Stimulated activated CD8-positive, alpha-beta memory T cell treated with anti-CD3 and anti-CD28 coated beads, Interleukin-15, amount 100 ng/mL, for 24 hours (primary cell): ENCODE measurements at places on chromosomes 2 and 18.

DNA sequence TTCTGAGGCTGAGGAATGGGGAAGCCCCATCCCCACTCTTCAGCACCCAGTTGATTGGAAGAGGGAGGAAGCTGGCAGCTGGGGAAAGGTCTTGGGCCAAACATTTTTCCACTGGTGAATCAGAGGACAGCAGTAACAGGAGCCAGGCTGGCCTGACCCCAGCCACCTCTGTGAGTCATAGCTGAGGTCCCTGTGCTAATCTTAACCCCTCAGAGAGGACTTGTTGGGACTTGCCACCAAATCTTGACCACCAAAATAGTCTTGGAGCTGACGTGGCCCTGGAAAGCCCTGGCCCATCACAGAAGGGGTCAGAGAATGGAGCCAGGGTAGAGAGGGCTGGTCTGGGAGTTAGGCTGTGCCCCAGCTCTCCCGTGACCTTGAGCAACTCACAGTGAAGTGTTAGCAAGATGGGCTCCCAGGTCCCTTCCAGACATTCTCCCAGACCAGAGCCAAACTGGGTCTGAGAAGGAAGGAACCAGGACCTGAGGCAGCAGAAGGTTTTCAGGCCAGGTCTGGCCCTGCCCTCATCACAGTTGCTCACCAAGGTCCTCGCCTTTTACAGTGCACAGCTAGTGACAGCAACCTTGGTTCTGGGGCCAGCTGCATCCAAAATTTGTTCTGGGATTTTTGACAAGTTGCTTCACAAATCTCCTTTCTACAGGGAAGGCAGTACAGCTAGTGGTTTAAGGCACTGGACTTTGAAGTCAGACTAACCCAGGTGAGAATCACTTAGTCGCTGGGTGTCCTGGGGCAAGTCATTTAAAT lies 266.6 kb downstream of the CYP26B1 start:
- no peak for DNase-seq

DNA sequence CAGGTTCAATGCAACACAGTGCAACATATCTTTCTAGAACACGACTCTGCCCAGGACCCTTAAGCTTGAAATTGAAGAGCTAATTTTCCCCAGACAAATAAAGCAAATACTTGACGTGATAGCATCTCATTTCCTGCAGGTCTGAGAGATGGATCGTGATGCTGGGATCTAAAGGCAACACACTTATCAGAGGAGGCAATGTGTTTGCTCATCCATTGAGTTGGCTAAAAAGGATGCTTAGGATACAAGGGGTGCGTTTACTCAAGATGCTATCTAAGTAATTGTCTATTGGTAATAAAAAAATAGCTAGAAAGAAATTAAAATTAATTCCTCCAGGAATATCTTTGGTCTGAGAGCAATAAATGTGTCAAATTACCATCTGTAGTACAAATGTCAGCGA lies 129.0 kb downstream of the SOCS6 start:
- no peak for DNase-seq

- DNase-seq: no peak
Measured at GRCh38 chr18:29174891-29175290, 998.0 kb upstream of the CDH2 start.

- no peak for DNase-seq
Measured at GRCh38 chr18:70994116-70994515, 705.3 kb downstream of the SOCS6 start.

GRCh38 chr2:170162271-170162632 lies 15.7 kb upstream of the MYO3B start:
- DNase-seq: no peak

GRCh38 chr18:48566589-48566988 lies 27.8 kb downstream of the CTIF start:
- no peak for DNase-seq

DNA sequence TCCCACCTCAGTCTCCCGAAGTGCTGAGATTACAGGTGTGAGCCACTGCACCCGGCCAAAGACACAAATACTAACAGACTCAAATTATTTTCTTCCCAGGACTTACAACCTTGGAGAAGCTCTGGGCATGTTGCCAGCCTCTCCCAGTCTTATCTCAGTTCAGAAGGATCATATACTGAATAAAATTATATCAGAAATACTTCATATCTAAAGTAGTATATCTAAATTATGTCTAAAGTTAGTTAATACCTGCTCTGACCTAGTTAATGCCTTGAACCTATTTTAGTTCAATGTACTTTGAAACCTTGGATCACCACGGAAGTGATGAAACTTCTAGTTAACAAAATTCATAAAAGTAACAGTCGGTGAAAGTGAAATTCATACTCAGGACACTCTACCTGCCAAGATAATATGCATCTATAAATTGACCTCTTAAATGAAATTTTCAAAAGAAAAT lies 34.4 kb upstream of the CYBRD1 start:
- DNase-seq: no peak

- DNase-seq: no peak
Measured at GRCh38 chr2:235670974-235671787, 177.3 kb downstream of the AGAP1 start.

- no peak for DNase-seq
Measured at GRCh38 chr2:46284260-46284659, 12.9 kb upstream of the EPAS1 start.

- DNase-seq: no peak
Measured at GRCh38 chr2:71006955-71007799, 12.5 kb upstream of the TEX261 start.

DNA sequence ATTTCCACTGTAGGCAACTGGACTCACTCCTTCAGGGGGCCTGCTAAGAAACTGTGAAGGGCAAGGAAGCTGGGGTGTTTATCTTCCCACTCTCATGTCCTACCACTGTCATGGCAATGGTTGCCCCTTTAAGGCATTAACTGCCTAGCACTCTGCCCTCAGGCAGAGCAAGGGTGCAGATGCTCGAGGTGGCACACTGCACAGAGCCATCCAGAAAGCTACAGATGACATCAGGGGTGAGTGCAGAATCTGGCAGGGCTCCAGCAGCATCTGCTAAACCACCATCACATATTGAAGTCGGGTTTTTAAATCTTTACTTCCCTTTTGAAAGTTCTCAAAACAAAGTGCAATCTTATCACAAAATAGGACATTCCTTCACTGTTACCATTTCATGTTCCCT lies 75.4 kb downstream of the RAPGEF4 start:
- no peak for DNase-seq

DNA sequence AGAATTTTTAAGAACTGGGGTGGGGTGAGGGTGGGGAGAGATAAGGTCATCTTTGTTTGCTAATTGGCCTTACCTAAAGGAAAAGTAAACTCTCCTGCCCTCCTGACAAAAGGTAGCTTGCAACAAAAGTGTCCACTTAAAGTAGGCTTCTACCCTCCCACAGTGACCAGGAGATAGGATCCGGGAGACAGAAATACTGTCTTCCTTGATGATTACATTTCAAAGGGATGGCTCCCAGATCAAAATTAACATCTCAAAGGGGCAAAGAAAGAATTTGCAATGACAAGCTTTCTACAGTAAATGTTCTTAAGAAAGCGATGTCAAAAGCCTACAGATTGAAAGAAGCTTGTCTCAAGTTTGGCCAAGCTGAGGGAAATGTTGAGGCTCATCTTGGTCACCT lies 775.3 kb downstream of the CPS1 start:
- no peak for DNase-seq

DNA sequence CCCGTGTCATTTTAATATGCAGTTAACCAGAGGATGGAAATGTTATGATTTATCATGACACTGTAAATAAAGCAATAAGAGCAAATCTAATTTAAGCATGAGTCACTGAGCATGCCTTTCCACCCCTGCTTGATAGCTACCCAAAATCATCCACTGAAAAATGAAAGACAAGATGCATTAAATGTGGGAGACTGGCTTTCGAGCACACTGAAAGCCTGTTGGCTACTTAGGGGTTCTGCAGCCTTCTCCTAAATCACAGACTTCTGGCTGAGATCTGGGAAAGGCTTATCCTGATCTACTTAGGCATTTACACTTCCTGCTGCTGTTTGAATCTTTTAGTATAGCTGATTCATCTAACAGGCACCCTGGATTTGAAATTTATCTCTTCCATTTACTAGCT lies 778.3 kb upstream of the CDH7 start:
- no peak for DNase-seq

DNA sequence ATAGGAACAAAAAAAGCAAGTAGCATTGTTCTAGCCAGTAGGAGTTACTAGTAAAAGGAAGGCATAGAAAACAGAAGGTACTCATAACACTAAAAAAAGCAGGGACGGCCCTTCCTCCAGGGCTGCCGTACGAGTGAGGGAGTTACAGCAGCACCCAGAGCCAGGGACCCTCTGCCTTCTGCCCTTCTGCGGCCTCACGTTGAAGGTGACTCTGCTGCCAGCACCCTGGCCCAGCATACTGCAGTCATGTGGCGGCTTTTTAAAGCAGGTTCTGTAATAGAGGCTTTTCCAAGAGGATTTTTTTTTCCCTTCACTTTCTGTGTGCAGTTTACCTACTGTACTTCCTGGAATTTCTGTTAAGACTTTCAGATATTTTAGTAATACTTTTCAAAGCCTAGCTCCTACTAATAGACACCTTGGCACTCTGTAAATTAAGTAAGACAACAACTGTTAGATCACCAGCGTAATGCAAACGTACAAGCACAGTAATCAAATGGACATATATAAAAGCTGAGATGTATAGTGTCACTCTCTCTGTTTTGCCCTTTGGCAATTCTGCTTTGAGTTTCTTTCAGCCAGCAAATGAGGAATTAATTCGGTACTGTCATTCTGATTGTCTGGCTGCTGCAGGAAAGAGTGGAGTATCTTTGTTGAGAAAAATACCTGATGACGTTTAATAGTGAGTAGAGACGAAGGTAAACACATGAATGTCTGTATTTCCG lies 161.5 kb downstream of the PTGR3 start:
- no peak for DNase-seq

GRCh38 chr2:69175790-69176715 lies 163.1 kb downstream of the ANTXR1 start:
- no peak for DNase-seq

- DNase-seq: no peak
Measured at GRCh38 chr2:94999431-94999883, 26.1 kb upstream of the MAL start.

DNA sequence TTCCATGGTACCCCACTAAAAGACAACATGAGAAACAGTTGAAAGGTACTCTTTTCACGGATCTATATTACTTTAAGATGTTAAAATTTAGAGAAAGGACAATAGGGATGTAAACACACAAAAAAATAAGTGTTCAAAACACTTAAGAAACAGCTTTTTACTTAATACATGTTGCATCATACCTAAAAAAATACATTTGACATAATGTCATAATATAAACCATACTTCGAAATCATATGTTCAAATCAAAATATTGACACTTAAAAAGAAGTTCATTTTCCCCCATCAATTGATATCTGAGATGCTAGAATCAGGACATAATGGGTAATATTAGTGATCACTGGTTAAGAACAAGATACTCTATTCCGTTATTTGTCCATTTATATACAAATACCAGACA lies 124.9 kb downstream of the GRB14 start:
- no peak for DNase-seq

- no peak for DNase-seq
Measured at GRCh38 chr2:148614014-148614321, 30.6 kb upstream of the EPC2 start.

GRCh38 chr2:113236367-113237159 lies 42.2 kb downstream of the PAX8 start:
- no peak for DNase-seq

- no peak for DNase-seq
Measured at GRCh38 chr18:9597609-9598008, 16.8 kb downstream of the PPP4R1 start.

GRCh38 chr2:236193026-236193425 lies 24.8 kb upstream of the GBX2 start:
- no peak for DNase-seq

DNA sequence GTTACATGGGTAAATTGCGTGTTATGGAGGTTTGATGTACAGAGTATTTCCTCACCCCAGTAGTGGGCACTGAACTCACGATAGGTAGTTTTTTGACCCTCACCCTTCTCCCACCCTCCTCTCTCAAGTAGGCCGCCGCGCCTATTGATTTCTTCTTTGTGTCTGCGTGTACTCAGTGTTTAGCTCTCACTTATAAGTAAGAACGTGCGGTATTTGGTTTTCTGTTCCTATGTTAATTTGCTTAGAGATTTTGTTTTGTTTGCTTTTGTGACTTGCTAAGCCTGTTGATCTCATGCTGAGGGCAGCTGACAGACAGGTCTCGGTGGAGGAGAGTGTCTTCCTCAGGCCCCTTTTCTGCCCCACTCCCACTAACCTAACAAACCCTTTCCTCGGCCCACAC lies 36.2 kb downstream of the ACOXL start:
- DNase-seq: no peak

GRCh38 chr18:69817335-69817940 lies 130.2 kb downstream of the CD226 start:
- DNase-seq: no peak

DNA sequence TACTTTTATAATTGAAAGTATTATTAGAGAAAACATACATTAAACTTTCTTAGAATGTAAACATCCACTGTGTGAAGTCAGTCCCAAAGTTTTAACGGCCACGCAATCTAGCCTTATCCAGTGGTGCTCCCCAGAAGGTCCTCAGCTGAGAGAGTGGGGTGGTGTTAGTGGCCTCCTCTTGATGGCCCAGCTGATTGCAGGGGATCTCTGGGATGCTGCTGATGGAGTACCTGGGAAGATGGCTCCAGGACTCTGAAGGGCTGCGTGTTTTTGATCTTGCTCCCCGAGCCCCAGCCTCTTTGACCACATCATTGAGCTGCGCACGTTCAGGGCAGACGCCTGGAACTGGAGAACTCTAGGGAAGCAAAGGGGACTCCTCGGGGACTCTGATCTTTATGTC lies 181.4 kb downstream of the FAM210A start:
- DNase-seq: no peak

- DNase-seq: no peak
Measured at GRCh38 chr2:151347906-151348305, 9.5 kb upstream of the TNFAIP6 start.

GRCh38 chr2:168035458-168035857 lies 211.9 kb downstream of the STK39 start:
- DNase-seq: no peak

- no peak for DNase-seq
Measured at GRCh38 chr18:75962036-75962572, 532.9 kb downstream of the ZNF516 start.

DNA sequence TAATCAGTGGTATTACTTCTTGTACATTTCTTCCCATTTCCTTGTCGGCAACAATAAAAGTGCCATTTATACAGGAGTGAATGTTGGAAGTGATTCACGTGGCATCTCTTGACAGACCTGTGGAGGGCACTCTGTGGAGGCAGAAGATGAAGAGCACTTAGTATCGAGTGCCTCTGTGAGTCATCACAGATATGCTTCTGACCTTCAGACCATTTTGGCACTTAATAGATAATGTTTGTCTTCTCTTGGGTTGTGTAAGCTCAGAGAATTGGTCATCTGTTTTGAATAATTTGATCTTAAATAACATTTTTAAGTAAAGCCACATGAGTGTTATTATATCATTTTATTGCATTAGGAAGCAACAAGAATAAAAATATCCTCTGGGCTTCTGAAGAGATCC lies 305.5 kb downstream of the PTPRM start:
- DNase-seq: no peak

GRCh38 chr2:134482131-134482723 lies 228.4 kb downstream of the MGAT5 start:
- DNase-seq: no peak

- DNase-seq: no peak
Measured at GRCh38 chr2:6906165-6906741, 11.0 kb upstream of the RNF144A start.

GRCh38 chr18:21327101-21327500 lies 85.1 kb downstream of the GREB1L start:
- DNase-seq: no peak

- DNase-seq: no peak
Measured at GRCh38 chr2:96528700-96529375, 7.7 kb upstream of the ARID5A start.

GRCh38 chr2:78355967-78356366 lies 669.5 kb upstream of the REG3G start:
- DNase-seq: no peak
